GM03348 (cell line): ENCODE measurements at places on chromosomes 12 and 14.

GRCh38 chr12:27279826-27280225 lies 35.7 kb downstream of the STK38L start:
- DNase-seq, result no peak

DNA sequence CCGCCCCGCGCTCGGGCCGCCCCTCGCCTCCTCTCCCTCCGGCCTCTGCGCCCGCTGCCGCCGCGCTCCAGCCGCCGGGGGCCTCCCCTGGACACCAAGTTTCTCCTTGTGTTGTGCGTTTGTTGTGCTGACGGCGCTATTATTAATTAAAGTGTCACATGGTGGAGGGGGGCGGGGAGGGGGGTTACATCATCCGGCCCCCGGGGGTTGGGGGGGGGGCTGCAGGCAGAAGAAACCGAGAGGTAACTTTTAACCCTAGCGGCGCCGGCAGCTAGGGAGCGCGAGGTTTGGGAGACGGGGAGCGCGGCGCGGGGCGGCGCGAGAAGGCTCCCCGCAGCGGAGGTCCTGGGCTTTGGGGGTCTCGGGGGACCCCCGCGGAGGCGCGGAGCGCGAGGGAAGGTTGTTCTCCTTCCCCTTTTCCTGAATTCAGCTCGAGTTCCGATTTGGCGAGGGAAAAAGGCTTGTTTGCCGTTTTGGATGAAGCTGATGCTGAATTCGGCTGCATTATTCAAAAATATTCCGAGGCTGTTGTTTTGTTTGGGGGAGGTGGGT lies at the start of gene HRK:
HRK (minus strand) TSS at position 117 of the 552 bp plus-strand sequence. CDS start 134 bp downstream, outside the sequence.
- no peak for DNase-seq

DNA sequence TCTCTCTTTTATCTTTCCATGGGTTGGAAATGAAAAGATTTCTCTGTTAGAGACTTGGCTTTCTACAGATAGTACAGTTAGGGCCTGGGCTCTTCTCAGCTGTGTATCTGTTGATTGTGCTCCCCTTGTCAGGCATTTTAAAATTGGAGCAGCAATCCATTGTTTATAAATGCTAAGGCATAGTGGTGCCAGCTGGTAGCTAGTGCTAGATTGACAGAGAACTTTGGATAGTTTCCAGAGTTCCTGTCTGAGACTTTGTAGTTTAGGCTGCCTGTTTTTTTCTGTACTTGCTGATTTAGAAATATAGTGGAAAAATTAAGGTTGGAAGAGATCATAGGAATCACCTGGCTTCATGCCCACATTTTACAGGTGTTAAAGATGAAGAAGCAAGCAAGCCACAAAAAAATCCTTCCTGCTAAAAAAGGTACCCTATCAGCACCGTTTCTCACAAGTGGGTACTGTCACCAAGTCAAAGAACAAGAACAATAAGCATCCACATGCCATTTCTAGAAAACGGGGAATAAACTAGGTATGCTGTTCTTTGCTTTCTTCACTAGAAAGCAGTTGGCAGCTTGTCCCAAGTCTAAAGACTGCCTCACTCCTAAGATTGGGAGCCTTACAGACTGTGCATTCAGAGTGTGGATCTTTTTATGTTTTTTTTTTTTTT lies 6.2 kb downstream of the TTLL5 start:
- no peak for DNase-seq

GRCh38 chr12:1083889-1084262 lies 92.9 kb downstream of the ERC1 start:
- DNase-seq, result no peak

GRCh38 chr14:34113005-34113511 lies 162.2 kb upstream of the EGLN3 start:
- DNase-seq, result no peak

DNA sequence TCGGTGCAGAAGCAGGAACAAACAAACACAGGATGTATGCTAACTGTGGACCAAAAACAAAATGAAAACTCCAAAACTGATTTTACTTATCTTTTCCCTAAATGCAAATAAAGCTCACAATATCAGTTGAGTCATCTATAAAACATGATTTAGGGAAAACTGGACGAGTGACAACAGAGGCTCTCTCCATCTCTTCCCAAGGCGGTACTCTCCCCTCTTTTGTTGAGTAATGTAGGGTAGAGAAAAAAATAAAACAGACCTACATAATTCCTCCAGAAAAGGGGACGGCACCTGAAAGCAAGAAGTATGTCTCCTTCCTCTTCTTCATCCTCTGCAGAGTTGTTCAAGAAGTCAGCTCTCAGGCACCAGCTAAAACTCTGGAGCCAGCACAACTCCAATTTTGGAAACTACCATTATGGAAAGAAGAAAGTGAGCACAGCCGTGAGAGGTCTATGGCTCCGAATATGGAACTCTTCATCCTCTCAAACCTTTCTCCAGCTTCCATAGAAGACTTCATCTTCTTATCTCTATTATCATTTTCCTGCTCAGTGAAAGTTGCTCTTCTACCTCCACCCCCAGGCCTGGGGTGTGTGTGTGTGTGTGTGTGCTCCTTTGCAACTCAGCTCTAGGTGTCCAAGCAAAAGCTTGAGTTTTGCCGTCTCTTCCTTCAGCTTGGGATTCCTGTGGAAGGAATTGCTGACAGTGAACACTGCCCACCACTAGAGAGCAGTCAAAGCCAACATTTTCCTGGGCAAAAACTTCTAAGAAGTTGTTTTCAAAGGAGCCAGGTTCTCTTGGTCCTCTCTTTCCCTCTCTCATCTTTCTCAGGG lies 155.4 kb downstream of the DIO2 start:
- peak; percentile 67 for DNase-seq

DNA sequence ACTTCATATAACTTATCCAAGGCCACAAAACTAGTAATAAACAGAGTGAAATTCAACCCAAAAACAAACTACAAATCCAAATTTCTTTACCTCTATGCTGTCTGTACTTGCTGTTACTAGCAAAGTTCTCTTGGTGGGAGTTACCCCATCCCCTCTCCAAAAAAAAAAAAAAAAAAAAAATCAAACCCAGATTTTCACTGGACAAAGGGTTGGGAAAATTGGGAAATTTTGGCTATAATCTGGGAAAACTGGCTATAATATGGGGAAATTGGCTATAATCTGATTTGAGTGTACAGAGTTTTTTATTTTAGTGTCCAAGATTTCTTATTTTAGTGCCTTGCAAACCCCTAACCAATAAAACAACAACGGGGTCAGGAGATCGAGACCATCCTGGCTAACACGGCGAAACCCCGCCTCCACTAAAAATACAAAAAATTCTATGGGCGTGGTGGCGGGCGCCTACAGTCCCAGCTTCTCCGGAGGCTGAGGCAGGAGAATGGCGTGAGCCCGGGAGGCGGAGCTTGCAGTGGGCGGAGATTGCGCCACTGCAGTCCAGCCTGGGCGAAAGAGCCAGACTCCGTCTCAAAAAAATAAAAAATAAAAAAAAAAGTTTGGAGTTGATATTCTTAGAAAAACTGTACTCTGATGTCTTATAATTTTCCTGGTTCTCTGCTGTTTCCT lies 148.4 kb downstream of the CHST11 start:
- no peak for DNase-seq

GRCh38 chr12:93577222-93577621 lies 4.7 kb downstream of the SOCS2 start:
- DNase-seq, result no peak

- DNase-seq, result no peak
Observed at GRCh38 chr14:33386781-33387180, 448.1 kb downstream of the NPAS3 start.

- DNase-seq, result no peak
Observed at GRCh38 chr14:91103116-91103515, 10.8 kb upstream of the DGLUCY start.

DNA sequence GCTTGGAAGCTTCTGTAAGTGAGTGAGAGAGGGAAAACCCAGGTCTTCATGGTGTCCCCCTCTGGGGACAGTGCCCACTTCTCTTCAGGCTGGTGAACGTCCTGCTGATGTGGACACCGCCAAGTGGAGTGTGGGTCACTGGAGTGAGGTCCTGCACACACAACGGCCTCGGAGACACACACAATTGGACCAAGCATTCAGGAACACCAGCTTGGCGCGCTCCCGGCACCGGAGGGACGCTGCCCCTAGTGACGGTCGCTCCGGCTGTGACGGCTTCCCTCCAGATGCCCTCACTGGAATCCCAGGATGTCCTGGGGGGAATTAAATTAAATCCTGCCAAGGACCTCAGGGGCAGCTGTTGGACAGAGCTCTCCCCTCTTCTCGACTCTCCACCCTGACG lies 123.1 kb downstream of the ZNF664 start:
- DNase-seq, result no peak

DNA sequence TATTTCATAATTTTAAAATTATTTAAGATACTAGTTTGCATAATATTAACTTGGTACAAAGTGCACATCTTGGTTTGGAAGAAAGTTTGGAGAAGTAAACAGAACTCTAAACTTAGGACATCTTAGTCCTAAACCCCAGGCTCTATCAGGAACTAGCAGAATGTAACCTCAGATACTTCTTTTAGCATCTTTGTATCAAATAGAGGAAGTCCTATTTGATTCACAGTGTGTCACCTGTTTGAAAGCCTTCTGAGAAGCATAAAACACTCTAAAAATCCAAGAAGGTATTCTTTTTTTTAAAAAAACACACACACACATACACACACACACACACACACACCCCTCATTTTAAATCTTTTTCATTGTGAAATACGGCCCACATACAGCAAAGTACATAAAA lies 12.0 kb upstream of the RNU6-7 start:
- DNase-seq, result no peak

- DNase-seq, result no peak
Observed at GRCh38 chr14:105864116-105864515, 337.7 kb downstream of the TMEM121 start.

- DNase-seq, result no peak
Observed at GRCh38 chr14:98470663-98471062, 801.3 kb downstream of the BCL11B start.

DNA sequence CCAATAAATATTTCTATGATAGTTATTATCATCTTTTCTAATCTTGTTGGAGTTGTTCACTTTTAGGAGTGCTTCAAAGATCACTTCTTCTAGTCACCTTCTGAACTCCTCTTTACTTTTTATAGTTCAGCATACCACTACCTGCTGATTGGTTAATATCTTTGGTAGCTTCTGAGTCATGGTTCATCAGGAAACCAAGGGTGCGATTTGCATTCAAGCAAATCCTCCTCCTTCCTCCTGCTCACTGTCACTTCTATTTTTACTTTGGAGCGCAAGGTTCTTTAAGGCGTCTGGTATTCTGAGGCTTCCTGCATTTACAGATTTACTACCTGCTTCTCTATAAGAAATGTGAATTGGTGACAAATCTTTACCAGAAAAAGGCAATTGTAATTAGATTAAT lies 24.0 kb downstream of the SYT1 start:
- DNase-seq, result no peak

GRCh38 chr12:106133136-106134087 lies 5.3 kb downstream of the NUAK1 start:
- DNase-seq, result peak; percentile 44

DNA sequence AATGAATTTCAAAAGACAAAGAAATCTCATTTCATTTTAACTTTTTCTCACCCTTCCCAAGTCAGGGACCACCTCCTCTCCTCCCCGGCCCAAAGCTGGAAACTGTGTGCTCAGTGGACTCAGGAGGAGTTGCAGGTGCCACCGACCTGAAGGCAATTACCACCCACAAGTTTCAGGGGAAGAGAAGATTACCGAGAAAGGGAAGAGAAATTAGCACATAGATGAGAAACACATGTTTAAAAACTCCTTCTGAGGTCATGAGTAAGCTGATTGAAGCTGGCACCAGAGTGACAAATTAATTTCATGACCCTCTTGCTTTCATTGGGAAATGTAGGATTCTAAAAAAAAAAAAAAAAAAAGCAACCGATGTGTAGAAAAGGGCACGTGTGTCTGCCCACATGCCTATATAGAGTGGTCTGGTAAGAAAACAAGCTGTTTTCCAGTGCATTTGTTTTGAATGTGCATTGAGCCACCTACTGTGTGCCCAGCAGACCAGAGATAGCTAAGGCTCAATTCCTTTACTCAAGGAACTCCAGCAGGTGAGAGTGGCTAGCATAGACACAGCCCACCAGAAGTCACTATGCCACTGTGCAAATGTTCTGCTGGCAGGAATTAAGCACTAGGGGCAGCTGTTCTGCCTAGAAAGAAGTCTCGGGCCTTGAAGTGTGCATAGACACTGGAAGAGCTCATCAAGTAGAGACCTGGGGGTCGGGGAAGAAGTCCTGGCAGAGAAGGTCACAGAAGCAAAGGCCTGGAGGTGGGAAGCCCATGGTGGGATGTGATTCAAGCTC lies 30.5 kb downstream of the DPF3 start:
- DNase-seq, result peak; percentile 20

GRCh38 chr12:32390572-32391219 lies 8.7 kb upstream of the FGD4 start:
- DNase-seq, result peak; percentile 18

DNA sequence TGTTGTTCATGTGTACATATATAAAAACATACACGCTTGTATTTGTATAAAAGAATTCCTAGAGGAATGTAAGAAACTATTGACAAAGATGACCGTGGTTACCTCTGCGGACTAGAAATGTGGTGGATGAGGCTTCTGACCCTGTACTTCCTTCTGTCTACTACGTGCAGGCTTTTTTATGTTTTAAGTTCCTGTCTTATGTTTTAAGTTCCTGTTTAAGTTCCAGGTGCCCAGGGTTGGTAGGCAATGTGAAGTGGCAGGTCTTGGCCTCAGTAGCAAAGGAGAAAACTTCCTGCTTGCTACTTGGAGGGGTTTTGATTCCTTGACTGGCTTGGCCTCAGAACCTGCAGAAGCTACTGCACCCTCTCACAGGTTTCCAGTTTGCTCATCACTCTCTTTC lies 11.6 kb downstream of the POMT2 start:
- no peak for DNase-seq

DNA sequence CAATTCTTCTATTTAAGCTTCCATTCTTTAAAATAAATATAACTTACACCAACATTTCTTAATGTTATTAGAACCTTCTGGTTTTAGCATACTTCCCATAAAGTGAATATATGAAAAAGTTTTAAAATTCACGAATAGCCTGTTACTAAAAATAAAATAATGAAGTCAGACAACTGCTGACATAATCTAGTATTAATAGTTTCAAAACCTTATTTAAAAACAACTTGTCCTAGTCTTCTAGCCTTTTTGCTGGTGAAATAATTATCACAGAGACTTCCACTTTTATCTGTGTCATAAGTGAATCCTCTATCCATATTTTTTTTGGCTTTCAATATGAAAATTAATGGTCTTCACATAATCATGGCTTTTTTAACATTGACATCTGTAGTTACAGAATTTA lies 93.8 kb upstream of the MON2 start:
- no peak for DNase-seq

DNA sequence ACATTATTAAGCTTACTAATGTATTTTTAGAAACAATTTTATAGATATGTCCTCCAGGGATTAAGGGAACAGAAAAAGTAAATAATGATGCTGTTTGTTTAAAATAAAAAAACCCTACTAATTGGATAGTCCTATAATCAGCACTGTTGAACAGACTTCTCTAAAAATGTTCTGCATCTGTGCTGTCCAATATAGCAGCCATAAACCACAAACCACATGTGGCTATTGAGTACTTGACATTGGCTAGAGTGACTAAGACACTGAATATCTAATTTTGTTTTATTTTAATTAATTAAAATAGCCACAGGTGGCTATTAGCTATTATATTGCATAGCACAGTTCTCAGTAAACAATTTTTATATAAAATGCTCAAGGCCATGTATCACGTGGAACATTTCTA lies 210.4 kb downstream of the DPY19L2 start:
- DNase-seq, result no peak

GRCh38 chr14:104700747-104701217 lies 11.4 kb downstream of the INF2 start:
- DNase-seq, result no peak

GRCh38 chr12:123512838-123513665 lies 20.5 kb downstream of the RILPL1 start:
- DNase-seq, result no peak
